ENCODE measurements at places on chromosomes 5 and 9.

DNA sequence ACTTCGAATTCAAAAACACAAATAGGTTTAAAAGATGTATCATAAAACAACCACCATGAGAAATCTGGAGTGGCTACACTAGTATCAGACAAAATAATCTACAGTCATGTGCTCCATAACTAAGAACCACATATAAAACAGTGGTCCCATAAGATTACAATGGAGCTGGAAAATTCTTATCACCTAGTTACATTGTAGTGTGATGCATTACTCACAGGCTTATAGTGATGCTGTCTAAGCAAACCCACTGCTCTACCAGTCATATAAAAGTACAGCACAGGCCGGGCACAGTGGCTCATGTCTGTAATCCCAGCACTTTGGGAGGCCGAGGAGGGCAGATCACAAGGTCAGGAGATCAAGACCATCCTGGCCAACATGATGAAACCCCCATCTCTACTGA lies 160.1 kb downstream of the ROR2 start:
- DNase-seq: no peak

DNA sequence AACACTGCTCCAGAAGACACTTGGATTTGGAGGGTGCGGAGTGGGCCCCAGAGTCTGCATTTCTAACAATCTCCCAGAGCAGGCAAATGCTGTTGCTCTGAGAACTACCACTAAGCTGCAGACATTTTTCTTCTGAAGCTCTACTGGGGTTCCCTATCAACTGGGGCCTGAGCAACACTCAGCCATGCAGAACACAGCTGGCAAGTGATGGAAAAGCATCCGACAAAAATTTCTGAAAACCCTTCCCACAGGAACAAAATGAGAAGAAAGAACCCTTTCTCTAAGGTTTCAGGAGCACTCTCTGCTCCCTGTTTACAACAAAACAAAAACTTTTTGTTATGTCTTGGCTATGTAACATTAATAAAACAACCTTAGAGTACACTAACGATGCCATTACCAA lies 516.9 kb downstream of the CTNND2 start:
- no peak for DNase-seq

GRCh38 chr5:137206030-137206715 lies 293.0 kb downstream of the SPOCK1 start:
- no peak for DNase-seq

GRCh38 chr5:146967646-146968045 lies 89.1 kb upstream of the PPP2R2B start:
- no peak for DNase-seq

DNA sequence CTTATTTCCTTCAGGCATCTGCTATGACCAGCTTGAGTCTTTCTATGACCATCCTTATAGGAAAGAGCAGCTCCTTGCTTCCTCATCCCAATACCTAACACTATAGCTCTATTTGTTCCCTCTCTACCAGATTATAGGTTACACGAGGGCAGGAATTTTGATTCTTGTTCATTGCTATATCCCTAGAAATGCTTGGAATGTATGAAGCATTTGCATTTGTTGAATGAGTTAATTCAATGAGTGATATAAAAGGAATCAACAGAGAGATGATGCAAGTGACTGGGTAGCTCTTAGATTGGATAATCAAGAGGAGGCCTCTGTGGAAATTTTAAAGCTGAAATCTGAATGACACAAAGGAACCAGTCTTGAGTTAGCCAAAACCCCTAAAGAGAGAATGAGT lies 13.9 kb downstream of the ZCCHC9 start:
- DNase-seq: no peak

DNA sequence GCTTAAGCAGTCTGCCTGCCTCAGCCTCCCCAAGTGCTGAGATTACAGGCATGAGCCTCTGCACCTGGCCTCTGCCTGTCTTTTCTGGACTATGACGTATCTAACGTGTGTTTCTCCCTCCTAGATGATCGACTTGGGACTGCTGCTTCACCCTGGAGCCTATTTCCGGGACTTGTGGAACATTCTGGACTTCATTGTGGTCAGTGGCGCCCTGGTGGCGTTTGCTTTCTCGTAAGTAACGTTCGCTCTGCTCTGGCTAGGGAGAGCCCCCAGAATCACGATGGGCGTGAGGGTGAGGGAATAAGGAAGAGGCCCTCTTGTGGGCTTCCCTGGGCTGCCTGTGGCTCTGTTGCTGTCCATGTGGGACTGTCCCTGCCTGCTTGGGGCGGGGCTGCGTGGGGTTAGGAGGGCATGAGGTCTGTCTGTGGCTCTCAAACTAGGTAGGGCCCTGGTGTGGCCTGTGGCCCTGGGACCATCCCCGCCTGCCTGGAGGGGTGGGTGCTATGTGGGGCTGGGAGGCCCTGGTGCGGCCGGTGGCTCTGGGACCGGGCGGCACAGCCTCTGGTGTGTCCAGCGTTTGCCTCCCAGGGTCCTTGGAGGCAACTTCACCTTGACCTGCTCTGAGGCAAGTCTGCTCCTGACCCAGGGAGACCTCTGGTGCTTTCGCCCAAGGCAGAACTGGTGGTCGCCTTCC lies 171.7 kb downstream of the CACNA1B start:
- no peak for DNase-seq

DNA sequence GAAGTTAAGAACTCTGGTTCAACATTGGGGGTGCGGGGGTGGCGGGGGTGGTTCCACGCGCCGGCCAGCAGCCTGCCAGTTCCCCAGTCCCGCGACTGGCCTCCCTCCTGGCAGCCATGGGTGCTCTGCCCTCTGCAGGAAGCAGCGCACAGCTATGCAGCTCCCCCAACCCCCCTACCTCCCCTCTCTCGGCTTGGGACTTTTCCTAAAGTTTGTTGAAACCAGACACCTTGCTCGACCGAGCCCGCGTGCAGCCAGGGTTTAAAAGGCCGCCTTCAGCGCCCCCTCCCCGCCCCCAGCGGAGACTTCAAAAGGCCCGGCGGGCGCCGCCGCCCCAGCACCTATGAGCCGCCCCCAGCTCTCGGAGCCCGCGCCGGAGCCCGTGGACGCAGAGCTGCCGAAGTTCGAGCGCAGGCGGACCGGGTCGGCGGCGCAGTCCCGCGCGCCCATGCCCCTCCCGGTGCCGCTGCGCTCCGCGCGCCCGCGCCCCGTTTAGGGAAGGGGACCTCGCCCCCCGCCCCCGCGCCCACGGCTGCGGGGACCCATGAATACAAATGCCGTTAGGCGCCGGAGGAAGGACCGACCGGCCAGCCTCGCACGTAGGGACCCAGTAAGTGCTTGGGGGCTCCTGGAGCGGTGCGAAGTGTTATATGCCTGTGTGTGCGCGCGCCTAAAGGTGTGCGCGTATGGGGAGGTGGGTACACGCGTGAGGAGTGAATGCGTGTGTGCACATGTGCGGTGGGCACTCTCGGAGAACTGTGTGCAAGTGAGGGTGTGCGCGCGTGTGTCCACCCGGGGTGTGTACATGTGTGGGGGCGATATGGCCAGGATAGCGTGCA lies 1.4 kb upstream of the COL27A1 start:
- no peak for DNase-seq

GRCh38 chr5:131378721-131379541 lies 115.1 kb downstream of the CDC42SE2 start:
- peak; percentile 51 for DNase-seq

GRCh38 chr9:129752900-129753729 lies at the start of gene PTGES:
PTGES (minus strand) TSS chr9:129753042; CDS start chr9:129753012, 30 bp downstream.
- DNase-seq: peak; percentile 40

GRCh38 chr9:95073042-95073607 lies 244.4 kb downstream of the FANCC start:
- no peak for DNase-seq

DNA sequence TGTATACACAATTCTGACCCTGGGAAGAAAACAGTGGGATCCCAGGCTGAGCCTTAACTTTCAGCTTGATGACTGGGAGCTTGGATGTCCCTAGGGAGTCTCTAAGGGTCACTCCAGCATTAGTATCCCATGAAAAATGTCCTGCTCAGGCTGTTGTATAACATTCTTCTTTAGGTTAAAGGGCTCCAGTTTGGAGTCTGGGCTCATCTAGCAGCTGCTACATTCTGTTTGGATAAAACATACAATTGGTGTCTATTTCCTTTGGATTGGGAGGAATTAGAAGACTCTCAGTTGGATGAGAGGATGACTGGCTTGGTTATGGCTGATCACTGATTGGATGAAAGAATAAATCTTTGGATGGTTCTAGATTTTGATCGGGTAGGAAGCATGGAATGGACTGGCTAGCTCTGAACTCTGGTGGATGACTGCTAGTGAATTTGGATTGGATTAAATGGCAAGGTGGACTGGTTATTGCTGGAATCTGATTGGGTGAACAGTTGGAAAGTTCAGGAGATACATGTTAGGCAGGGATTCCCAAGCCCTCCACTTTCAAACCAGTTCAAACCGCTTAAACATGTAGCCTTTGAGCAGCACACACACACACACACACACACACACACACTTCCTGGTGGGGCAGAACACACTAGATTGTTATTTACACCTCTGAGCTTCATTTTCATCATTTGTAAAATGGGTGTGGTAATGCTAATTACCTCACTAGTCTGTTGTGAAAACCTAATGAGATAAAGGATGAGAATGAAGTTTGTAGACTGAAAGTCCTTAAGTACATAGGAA lies 7.1 kb upstream of the MYOZ3 start:
- DNase-seq: no peak
